Stimulated activated CD4-positive, alpha-beta T cell treated with anti-CD3 and anti-CD28 coated beads, Interleukin-4, amount 100 ng/mL, for 4 hours (primary cell): ENCODE measurements at places on chromosomes 4 and X.

- DNase-seq = no peak
Observed at GRCh38 chrX:70301716-70302115, 11.8 kb downstream of the KIF4A start.

GRCh38 chrX:149120459-149120858, 384.6 kb downstream of the IDS start:
- no peak for DNase-seq

DNA sequence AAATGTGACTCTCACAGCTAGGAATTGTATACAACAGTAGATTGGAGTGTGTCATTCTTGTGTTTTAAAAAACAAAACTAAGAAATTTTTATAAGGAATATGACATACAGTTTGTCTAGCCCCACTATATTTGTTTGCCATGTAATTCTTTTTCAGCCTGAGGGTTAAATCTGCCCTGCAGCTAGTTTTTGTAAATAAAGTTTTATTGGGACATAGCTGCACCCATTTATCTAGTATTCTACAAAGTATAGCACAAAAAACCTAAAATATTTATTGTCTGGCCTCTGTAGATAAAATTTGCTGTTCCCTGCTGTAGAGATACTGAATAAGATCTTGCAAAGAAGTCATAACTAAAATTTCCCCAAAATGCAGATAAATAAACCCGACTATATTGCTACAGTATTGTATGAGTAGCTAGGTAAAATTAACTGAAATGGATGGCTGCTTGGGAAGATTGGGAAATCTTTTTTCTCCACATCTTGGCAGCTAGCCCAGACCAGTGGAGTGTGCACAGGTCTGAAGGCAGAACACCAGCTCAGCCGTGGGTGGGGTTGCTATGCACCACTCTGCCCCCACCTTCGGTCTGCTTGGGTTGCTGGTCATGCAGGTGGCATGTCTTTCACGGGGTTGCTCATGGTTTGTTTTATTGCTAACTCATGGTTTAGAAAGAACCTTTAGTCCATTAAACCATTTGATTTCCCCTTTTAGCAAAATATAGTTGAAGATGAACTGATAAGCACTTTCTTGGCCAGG, 127.9 kb downstream of the KLHL8 start:
- DNase-seq = no peak

- no peak for DNase-seq
Observed at GRCh38 chr4:7625071-7625470, 190.3 kb upstream of the PSAPL1 start.

DNA sequence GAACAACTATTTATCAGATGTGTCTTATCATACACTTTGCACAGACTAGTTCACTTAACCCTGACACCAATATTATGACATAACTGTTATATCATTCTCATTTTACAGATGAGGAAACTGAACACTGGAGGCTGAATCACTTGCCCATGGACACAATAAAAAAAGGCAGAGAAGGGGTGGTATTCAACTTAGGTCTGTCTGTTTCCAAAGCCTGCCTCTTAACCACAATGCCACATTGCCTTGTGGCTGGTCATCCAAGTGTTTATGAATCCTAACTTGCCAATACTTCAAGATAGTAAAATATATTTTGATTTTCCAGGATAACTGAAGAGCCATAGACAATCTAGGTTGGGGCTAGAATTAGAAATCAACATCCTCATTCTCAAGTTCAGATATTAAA, 327.8 kb downstream of the NR3C2 start:
- no peak for DNase-seq
